Osteoblast (primary cell): ENCODE measurements at places on chromosomes 11 and 22. TPM values are rescaled to one million over a fixed set of nuclear protein-coding genes. Genes with fewer than 3 reads are reported as not detected.

Gene RAG2
- total RNA-seq, result not detected in 2 replicates

GRCh38 chr22:29762263-29762662, 4.5 kb downstream of the ZMAT5 start:
- no peak for DNase-seq

Gene NXPE1
- not detected in 2 replicates for total RNA-seq

GRCh38 chr22:37207981-37208380, 4.3 kb downstream of the SSTR3 start:
- DNase-seq, result no peak

GRCh38 chr22:22235558-22235957, 9.0 kb upstream of the VPREB1 start:
- no peak for DNase-seq

Gene KRTAP5-11
- total RNA-seq, result not detected in 2 replicates
